ENCODE measurements at places on chromosomes 16 and 17.
A peak's percentile ranks its signal among the peaks of the same experiment; 100 is the strongest.

- no peak for DNase-seq
These were observed 14.3 kb downstream of the CCDC40 start for GRCh38 chr17:80050706-80051105.

DNA sequence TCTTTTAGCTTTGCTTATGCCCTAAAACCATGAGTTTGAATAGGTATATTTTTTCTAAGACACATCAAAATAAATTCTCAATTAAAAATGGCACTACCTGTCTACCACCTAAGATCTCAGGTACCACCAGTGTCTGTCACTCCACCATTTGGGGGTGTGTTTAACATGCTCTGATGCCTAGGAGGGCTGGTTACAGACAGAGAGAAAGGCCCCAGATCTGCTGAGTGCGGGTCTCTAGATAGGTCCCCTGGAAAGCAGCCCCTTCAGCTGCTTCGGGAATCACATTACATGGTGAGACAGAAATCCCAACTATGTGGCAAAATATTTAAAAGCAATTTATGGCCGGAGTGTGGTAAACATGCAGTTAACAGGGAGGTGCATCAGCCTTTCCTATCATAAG lies 653 bp upstream of the VAC14 start:
- DNase-seq: no peak

- DNase-seq: no peak
These were observed 17.4 kb upstream of the MYO15B start for GRCh38 chr17:75570034-75570676.

- no peak for DNase-seq
These were observed 8.4 kb downstream of the TPPP3 start for GRCh38 chr16:67384778-67385510.

DNA sequence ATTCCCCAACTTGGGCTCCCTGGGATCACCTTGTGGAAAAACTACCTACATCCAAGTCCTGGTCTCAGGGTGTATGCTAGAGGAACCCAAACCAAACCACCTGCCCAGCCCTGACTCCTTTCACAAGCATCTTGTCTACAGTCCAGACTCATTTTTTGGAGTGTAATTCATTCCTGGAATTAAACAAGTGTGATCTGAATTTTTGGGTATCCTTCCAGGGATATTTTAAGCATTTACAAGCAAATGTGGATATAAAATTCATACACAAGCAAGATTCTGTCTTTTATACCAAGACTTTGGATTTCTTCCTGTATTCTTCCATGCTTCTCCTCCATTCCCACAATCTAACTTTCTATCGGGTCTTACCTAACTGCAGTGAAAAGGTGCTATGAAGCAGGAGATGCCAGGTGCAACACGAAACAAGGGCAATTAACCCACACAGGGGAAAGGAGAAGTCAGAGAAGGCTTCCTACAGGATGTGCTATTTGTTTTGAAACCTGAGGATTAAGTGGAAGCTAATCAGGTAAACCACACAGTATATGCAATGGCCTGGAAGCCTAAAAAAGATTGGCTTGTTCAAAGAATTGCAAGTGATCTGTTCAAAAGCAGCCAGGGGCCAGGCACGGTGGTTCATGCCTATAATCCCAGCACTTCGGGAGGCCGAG lies 417.2 kb upstream of the C16orf82 start:
- no peak for DNase-seq

DNA sequence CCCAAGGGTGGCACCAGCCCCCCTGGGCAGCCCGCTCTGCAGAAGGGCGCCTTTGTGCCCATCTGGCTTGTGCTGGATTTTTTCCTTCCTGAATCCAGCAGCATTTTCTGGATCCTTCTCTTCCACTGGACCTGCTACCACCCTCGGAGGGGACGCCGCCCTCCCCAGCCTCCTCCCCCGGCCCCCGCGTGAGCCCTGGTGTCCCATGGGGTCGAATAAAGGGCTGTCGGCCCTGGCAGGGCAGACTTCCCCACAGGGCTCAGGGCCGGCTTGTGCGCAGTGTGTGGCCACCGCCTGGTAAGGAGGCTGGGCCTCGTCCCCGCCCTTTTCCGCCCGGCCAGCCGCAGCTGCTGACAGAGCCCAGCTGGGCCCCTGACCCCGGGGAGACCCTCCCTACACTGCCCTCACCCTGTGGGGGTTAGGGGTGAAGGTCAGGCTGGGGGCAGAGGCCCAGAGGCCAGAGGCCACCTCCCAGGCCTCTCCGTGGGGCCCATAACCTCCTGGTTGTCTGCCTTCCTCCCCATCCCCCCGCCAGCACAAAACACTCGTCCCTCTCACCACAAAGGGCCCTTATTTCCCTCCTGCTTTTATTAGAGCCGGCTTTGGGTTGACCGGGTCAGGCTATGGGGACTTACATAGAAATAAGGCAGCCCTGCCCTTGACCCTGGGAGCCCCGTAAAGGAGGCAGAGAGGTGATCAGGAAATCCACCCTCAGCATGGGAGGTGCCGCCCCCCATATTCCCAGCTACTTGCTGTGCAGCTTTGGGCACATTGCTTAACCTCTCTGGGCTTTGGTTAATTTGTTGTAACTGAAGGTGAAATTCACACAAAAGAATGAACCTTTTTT lies 179.3 kb upstream of the CIBAR2 start:
- peak; percentile 57 for DNase-seq

DNA sequence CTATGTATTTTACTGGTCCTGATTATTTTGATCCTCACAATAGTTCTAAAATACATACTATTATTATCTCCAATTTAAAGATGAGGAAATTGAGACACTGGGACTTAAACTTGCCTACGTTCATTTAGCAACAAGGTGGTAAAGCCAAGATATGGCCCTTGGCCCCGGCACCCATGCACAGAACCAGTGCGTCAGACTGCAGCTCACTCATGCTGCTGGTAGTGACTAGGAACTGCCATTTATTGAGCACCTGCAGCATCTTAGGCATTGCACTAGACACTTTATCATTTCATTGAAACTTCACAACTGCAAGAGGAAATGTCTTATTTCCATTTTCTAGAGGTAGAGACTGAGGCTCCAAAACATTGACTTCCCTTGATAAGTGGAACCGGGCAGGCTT lies 93.3 kb downstream of the RAB11FIP4 start:
- no peak for DNase-seq

Data from CD4-positive, alpha-beta T cell treated with Interferon gamma for 1 hour (primary cell).